ENCODE measurements at places on chromosomes 11 and 22. TPM values are rescaled to one million over a fixed set of nuclear protein-coding genes. Genes with fewer than 3 reads are reported as not detected.
A peak's percentile ranks its signal among the peaks of the same experiment; 100 is the strongest.

DNA sequence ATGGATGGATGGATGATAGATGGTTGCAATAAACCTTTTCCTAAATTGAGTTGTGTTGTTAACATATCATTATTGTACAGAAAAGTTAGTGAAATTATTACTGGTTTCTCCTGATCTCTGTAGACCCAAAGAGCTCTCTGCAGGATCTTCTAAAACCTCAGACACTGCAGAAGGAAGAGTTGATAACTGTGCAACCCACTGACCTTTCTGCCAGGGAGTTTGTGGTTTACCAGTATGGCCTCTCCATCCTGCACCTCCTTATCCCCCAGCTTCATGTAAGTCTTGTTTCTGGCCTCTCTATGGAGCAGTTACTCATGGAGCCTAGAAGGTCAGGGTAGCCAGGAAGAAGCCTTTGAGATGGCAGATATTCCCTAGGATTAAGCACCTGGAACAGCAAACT lies 45.6 kb downstream of the BTG4 start:
- DNase-seq: no peak

DNA sequence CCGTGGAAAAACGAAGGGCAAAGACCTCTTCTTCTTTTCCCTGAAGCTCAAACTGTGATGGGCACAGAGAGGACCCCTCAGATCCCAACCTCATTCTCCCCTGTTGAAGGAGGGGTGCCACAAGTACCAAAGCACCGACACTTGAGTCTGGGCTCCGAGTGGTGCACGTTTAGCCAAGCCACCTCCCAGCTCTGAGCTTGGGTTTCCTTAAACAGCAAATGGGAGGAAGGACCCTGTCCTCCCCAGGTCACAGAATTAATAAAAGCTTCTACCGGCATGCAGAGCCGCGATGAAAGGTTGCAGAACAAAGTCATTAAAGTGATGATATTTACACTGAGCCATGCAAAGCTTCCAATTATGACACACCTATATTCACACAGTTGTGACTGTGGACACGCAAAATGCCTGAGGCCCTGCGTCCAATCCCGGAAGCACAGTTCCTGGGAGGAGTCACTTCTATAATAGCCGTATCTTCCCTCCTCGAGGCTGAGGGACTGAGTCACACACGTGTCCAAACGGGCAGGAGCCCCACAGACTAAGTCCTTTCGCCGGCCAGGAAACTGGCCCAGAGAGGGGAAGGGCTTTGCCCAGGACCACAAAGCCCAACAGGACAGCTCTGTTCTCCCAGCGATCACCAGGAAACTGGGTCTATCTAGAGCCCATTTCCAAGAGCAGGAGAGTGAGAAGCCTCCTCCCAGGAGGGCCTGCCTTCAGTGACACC lies 922 bp upstream of the CSNK1E start:
- DNase-seq: peak; percentile 92

GRCh38 chr11:125592305-125593113 lies at the start of gene STT3A:
Gene STT3A, plus strand, starts transcription at chr11:125592852. Its CDS starts 3,064 bp downstream, at chr11:125595916.
- DNase-seq: peak; percentile 100

DNA sequence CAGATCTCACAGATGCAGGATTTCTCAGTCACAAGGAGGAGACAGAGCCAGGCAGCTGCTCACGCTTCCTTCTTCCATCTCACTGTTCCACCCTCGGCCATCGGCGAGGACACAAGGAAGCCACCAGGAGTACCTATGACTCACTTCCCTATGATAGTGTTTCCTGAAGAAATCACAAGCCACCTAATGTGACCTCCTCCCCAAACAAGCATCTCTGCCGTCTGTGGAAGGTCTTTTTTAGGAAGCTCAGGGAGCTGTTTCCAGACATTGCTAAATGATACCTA lies 672.7 kb downstream of the TBC1D22A start:
- no peak for DNase-seq

DNA sequence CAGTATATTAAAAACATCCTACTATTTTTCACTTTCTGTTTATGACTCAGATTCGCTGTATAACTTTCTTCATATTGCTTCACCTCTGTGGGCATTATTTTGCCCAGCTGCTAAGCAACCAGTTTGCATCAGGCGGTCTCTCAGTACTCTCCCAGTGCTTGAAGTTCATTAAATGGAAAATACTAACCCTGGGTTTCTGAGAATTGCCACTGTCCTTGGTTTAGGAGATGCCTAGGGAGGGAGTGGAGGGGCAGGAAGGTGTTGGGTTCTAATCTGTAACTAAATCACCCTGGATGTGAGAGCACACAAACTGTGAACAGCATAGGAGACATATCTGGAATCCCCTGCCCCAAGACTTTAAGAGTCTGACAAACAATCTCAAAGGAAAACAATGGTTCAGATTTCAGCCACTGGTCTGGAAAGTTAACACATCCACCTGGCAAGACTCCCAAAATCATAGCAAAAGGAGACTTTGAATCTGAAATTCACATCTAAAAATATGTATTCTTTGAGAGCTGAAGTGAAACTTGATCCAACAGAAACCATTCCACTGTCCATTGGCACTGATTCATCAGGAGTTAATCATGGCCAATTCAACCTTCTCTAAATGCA lies 540.0 kb downstream of the SOX6 start:
- DNase-seq: no peak

DNA sequence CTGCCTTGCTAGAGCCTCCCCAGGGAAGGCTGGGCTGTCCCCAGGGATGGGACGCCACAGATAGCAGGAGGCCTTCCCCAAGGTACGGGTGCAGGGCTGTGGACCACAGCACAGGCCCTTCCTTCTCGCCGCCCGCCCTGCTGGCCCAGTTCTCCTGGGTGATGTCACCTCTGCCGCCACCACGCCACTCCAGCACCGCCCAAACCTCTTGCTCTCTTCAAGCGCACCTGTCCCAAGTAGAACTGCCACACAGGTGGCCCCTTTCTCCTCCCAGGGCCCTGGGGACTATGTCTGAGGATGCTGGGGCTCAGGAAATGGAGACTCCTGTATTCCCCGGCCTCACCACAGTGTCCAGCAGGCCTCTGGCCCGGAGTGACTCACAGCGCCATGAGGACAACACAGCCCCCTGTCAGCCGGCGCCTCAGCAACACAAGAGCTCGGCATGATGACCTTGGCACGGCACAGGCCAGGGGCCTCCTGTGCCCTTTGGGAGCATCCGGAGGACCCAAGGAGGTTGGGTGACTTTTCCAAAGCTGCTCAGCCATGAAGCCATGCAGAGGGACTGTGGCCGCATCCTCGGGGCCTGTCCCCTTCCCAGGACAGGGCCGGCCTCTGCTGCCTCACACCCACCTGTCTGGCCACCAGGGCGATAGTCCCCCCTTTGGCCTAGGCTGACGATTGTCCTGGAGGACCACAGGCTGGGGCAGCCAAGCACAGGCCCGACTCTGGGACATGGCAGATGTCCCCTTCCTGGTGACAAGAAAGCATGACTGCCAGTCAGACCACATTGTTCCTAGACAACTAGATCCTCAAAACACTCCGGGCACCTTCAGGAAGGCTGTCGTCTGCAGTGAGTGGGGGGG lies 1023.5 kb downstream of the BRD1 start:
- DNase-seq: no peak

DNA sequence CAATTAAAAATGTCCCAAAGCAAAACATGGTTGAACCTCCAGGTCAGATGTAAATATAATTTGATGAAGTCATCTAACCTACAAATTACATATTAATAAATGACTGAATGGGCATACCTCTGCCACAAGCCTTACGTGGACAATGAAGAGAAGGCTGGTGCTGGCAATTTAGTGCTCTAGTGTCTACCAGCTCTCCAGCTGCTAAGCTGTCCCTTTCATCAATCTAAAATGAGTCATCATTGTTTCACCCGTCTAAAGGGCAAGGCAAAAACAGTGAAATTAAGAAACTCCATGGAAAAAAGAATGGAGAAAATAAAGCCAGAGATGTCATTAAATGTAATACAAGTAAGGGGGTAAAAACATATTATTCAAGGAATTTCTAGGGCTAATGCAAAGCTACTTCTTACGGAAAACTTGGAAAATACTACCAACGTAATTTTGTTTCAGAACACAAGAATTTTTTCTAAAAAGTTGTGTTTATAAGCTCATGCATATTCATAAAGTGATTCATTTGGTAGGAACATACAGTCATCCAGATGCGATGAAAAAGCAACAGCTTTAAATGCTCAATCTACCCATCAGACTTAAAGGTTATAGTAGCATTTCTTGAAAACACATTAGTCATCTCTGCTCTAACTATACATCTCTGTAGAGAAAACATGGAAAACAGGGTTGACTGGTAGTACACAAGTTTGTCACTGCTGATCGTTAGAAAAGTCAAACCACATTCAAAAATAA lies 71.5 kb downstream of the SIK3 start:
- DNase-seq: no peak

- no peak for DNase-seq
Measured at GRCh38 chr22:25555586-25555985, 8.9 kb upstream of the GRK3 start.

GRCh38 chr11:37557990-37558389 lies 960.0 kb upstream of the RAG2 start:
- no peak for DNase-seq

DNA sequence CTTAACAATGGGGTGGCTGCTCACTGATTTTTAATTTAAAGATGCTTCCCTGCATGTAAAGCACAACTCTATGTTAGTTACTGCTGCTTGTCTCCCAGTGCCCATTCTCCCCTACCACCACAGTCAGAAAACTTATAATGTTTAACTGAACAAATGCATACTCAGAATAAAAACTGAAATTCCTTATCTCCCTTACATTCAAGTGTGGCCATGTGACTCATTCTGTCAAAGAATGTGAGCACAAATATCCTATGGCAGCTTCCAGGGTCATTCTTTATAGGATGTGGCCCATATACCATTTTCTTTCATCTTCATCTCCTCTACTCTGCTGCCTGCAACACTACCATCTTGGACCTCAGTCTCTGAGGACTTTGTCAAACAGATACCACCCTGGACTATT lies 374.8 kb downstream of the DYNC2H1 start:
- no peak for DNase-seq

- DNase-seq: no peak
Measured at GRCh38 chr11:15227011-15227410, 112.3 kb downstream of the INSC start.

GRCh38 chr11:133215596-133216230 lies 316.6 kb downstream of the OPCML start:
- DNase-seq: no peak

CDCA5 gene
- 3.9 TPM for total RNA-seq

C22orf15 gene
- total RNA-seq: 0.44 TPM

OR4S2 gene
- not detected for total RNA-seq

PATE2 gene
- not detected for total RNA-seq

OR2D2 gene
- total RNA-seq: not detected

OR5T2 gene
- total RNA-seq: not detected

All from lung microvascular endothelial cell (primary cell).